NCI-H1417 (cell line): ENCODE measurements at places on chromosomes 2 and 18.

DNA sequence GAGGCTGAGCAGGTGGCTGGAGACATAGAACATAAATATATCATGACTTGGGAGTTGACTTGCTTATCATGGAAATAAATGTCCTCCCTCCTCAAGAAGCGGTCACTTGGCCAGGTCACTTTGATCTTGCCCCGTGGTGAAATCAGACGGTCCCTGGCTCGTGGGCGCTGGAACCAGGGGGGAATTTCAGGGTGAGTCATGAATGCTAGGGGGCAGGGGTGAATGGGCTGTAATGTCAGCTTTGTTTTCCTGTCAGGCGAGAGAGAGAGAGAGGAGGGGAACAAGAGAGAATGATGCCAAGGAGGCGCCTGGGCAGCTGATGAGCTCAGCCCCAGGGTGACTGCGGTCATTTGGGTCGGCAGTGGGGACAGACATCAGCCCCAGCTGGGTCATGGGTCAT lies 47.7 kb downstream of the RRM2 start:
- no peak for DNase-seq

GRCh38 chr18:31783059-31783458 lies 22.4 kb upstream of the SLC25A52 start:
- no peak for DNase-seq

DNA sequence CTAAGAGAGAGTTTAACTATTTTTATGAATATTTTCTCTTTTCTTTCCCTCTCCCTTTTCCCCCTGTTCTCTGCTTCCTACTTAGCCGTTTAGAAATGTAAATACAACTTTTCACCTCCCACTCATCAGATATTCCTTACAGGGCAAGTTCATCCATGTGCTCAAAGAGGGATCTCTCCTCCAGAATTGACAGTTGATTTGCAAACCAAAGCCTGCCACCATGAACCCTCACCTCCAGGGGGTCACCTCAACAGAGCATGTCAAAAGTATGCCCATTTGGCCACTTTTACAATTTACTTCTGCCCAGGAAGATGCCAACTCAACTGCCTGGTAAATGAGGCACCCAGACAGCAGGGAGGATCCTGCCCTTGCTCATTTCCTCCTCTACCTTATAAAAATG lies 149.2 kb upstream of the GYPC start:
- no peak for DNase-seq

- no peak for DNase-seq
Measured at GRCh38 chr2:76445880-76446279, 735.2 kb upstream of the GCFC2 start.

DNA sequence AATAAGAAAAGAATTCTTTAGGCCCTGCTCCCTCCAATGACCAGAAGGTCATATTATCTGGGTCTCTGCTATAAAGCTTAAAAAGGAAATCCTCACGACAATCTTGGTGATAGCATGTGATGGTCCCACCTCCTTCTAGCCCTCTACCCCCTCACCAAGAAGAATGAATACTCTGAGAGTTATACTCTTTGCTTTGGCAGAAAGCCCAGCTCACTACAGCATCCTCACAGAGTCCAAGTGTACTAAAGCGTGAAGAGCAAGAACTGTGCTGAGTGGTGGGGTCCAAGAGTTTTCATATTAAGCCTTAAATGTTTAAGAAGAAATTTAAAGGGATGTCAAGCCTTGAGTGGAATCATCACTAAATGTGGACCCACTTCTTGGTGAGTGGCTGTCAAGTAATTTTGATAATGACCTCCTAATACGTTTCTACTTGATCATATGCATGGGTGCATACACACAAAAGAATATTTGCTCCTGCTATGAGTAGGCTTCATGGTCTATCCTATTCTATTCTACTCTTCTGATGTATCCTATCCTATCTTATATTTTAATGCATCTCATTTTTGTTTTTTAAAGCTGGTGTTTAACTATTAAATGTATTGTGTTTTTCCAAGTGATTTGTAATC lies 16.5 kb upstream of the SERPINB7 start:
- peak; percentile 57 for DNase-seq

GRCh38 chr2:43218702-43219382 lies 7.6 kb downstream of the ZFP36L2 start:
- no peak for DNase-seq

DNA sequence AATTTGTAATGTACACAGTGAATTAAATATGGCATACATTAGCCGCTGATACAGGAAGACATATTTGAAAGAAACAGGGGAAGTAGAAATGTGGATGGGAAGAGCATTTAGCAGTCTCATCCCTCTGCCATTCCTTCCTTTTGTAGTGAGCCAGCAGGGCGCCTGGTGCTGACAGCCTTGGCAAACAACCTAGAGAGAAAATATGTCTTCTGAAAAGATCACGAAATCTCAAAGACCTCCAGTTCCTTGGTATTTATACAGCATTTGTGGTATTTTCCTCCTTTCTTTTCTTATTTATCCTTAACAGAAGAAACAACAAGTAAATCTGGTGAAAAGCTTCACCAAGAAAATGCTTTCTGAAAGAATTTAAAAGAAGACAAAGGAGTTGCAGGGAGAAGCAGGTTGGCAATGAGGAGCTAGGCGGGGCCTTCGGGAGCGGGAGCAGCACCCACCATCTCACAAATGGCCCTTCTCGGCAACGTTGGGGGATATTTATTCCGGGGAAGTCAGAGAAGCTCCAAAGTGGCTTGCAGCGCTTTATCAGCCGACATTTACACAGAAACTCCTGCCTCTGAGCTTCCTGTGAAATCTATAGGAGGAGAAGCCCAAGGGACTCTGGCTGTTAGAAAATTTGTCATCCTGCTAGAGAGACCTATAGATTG lies 406.1 kb upstream of the NRP2 start:
- DNase-seq: no peak

- DNase-seq: no peak
Measured at GRCh38 chr2:171008550-171009205, 79.6 kb downstream of the GORASP2 start.

- no peak for DNase-seq
Measured at GRCh38 chr18:61658431-61658830, 234.4 kb downstream of the RNF152 start.

DNA sequence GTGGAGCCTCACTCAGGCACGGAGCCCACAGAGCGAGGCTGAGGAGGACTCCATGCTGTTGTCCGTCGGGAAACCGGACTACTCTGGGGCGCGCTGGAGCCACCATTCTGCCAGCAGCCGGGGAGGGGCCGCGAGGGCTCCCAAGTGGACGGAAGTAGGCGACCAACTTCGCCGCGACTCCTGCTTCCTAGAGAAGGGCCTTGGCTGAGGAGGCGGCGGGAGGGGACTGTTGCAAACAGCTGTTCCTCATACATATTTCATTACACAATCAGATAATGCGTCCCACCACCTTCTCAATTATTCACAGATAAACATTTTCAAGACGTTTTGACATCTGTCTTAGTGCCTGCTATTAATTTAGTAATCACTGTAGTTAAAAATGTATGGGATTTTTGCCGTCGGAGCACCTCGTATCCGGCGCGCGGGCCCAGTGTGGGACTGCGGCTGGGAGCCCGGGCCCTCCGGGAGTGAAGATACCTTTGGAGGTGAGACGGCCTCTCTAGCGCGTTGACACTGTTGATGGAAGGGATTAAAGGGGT lies 11.7 kb upstream of the SIX3 start:
- DNase-seq: no peak

DNA sequence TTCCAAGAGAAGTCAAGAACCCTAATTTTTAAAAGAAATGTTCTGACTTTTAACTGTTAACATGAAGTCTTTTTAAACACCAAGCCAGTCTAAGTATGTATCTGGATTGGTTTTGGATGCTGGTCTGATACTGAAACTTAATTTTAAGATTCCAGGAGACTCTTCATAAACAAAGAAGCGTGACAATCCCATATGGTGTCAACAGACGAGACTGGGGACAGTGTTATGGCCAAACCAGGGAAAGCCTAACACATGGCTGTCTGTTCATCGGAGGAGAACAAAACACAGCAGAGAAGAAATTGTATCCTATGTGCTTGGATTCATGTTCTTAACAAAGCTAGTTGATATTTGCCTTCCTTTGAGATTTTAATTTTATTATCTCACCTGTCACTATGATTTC lies 80.5 kb upstream of the UPP2 start:
- DNase-seq: no peak

DNA sequence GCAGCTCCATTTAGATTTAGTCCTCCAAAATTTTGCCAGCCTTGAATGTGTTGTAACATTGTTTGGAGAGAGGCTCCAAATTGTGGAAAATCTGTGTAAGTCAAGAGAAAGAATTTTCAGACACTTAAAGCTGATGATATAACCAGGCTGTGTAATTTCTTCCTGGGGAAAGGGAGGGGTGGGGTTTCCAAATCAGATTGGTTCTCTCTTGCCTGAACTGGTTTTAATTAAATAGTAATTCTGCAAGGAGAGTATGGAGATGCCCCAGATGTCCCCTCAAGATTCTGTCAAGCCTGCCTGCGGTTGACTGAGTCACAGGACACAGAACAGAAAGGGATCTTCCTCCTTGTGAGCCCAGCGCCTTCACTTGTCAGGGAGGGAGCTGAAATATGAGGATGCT lies 54.5 kb downstream of the C18orf63 start:
- no peak for DNase-seq

DNA sequence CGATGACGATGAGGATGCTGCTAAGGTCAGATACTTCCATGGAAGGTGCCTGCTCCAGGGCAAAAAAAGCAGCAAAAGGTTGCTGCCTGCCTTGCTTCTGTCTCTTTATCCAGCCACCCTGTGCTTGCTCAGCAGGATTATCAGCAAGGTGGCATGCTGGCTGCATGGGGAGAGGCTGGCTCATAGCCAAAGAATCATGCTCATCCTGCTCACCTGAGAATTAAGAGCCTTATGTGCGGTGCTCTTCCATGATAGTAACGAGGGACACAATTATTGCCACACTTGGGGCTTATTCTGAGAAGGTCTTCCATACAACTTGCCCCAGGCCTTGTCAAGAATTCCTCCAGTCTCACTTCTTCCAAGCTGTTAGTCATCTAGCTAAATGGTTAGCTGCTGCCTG lies 60.4 kb upstream of the SEC11C start:
- peak; percentile 44 for DNase-seq

DNA sequence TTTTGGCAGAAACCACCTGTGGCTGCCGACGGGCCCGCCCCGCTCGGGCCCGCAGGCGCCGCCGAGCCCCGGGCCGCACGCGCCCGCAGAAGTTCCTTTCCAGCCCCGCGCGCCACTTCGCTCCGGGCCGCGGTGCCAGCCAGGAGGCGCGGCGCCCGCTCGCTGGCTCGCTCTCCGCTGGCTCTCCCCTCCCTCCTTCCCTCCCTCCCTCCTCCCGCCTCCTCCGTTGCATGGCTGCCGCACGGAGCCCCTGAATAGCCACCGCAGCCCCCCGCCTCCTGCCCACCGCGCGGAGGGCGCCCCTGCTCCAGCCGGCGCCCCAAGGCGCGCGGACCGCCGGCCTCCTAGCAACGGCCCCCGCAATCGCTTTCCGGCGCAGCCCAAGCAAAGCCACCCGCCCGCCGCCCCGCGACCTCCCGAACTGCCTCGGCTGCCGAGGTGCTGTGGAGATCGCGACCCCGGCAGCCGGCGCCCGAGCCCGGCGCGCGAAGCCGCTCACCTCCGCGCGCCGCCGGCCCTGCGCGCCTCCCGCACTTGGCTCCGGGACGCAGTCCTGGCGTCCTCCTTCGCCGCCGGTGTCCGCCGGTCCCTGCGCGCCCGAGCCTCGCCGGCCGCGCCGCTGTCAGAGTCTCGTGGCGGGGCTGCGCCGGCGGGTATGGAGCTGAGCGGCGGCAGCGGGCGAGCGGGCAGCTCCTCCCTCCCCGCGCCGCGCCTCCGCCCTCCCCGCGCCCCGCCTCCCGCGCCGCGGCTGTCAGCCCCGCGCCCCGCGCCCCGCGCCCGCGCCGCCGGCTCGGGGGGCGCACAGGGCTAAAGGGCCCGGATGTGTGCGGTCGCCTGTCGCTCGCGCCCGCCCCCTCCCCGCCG lies at the start of gene ZBTB7C:
TSS of gene ZBTB7C (minus strand) at position 657 of the 864 bp plus-strand sequence.
- peak; percentile 82 for DNase-seq

GRCh38 chr2:29054430-29054829 lies 19.9 kb downstream of the PCARE start:
- DNase-seq: no peak

DNA sequence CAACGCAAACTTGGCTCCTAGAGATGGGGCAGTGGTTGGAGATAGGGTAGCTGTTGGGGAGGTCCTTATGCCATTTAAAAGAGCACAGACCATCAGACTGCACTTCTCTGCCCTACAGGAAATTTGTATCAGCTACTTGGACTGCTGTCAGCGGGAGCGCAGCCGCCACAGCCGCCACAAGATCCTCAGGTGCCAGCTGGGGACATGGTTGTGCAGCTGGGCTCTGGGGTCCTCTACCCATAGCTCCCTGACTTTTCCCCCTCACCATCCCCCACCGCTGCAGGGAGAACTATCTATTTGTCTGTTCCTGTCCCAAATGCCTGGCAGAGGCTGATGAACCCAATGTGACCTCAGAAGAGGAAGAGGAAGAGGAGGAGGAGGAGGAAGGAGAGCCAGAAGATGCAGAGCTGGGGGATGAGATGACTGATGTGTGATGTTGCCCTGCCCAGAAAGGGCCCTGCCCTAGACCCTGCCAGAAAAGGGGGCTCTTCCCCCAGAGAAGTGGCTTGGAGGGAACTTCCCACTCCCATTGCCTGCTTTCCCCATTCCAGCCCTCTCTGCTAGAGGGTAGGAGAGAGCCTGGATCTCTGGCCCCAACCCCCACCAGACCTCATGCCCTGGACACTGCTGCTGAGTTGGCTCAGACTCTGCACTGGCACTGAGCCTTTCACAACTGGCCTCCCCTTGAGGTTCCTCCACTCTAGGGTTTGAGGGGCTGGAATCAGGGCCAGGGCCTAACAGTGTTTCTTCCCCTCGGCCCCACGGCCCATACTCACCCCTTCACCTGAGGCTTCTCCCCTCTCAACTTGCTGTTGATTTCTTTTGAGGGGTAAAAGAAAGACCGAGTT lies 7.3 kb downstream of the PRADC1 start:
- no peak for DNase-seq

GRCh38 chr2:19944205-19944845 lies 42.5 kb upstream of the TTC32 start:
- DNase-seq: no peak

DNA sequence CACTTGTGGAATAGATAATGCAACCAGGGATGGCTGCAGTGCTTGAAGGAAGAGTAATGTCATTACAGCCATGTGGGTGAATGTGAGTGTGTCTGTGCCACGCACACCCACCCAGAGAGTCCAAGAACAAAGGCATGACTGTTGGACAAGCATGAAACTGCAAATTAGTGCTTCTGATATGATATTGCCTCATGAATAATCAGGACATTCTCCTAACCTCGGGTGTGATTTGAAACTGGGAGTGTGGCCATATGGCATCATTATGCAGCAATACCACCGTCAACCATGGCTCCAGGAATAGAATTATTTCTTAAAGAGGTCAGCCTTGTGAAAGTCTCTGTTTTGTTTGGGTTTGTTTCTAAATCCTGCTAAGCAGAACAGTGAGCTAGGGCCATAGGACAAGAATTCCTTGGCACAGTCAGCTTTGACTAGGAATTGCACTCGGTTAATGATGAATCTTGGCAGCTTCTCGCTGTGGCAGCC lies 678.0 kb upstream of the RAB6C start:
- DNase-seq: no peak

- DNase-seq: no peak
Measured at GRCh38 chr2:175929850-175930249, 72.2 kb downstream of the LNPK start.
